Tibial nerve (tissue), 4 donors: ENCODE measurements at places on chromosomes 3 and 15. TPM values are rescaled to one million over a fixed set of nuclear protein-coding genes. Genes with fewer than 3 reads are reported as not detected.

DNA sequence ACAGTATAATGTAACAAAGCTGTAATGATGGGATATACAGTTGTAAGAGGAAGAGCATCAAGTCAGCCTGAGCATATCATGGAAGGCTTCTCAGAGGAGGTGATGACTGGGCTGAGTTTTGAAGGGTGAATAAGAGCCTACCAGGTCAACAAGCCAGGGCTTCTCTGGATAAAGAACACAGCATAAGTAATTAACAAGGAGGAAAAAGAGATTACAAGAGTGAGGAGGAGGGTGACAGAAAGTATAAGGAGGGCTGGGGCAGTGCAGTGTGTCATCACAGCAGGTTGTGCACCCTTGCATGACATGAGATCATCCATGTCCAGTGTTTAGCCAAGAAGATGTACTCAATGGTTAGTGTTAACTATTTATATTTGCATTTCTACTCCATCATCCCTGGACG is 16.9 kb upstream of the SPATA12 start:
- no peak overlapping the region for H3K4me3 ChIP-seq
- H3K36me3 ChIP-seq: no peaks in the 10 kb centered on the region
- no peaks in the 10 kb centered on the region for H3K4me1 ChIP-seq

- H3K27me3 ChIP-seq: no peaks in the 10 kb centered on the region
- no peak overlapping the region for H3K27ac ChIP-seq
- no peak overlapping the region for H3K4me3 ChIP-seq
- H3K36me3 ChIP-seq: no peaks in the 10 kb centered on the region
- no peaks in the 10 kb centered on the region for H3K4me1 ChIP-seq
- DNase-seq: no peak
These were observed 70.7 kb downstream of the SRGAP3 start for GRCh38 chr3:9178697-9179096.

- H3K36me3 ChIP-seq: no peaks in the 10 kb centered on the region
- DNase-seq: no peak
- H3K27me3 ChIP-seq: no peaks in the 10 kb centered on the region
- no peak overlapping the region for H3K4me3 ChIP-seq
These were observed 335.6 kb downstream of the NLGN1 start for GRCh38 chr3:173733029-173733652.

DNA sequence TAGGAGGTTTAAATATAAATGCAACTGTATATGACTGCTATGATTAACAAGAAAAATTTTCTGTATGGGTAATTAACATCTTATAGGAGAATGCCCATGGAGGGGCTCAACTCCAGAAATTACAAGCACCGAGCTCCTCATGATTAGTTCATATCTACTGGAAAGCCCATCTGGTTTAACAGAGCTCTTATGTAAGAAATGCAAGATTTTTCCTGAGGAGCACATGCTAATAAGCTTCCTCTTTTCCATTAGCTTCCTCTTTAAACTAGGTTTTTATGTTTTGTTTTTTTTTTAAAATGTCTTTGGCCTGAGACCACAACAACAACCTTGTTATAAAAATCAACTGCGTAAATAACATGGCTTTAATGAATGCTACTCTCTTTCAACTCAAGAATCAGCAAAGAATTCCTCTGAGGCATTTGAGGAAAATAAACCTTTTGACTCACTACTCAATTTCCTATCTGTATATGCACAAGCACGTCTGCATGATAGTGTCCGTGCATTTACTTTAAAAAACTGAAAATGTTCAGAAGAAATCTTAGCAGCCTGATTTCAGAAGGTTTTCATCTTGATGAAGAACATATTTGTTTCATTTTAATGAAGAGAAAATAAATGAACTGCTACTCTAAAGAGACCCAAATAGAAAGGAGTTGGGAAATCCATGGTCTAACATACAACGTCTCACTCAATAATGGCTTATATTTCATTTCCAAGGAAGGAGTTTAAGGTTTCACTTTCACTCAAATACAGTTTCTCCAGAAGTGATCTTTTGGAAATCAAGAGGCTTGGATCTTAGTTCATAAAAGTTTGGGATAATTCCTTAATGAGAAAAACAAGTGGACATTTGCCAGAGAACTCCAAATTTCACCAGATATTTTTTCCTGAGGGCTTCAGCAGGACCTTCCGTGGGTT is 180.8 kb downstream of the KCNAB1 start:
- H3K27me3 ChIP-seq: no peaks in the 10 kb centered on the region
- no peaks in the 10 kb centered on the region for H3K36me3 ChIP-seq
- H3K4me3 ChIP-seq: no peak overlapping the region

DNA sequence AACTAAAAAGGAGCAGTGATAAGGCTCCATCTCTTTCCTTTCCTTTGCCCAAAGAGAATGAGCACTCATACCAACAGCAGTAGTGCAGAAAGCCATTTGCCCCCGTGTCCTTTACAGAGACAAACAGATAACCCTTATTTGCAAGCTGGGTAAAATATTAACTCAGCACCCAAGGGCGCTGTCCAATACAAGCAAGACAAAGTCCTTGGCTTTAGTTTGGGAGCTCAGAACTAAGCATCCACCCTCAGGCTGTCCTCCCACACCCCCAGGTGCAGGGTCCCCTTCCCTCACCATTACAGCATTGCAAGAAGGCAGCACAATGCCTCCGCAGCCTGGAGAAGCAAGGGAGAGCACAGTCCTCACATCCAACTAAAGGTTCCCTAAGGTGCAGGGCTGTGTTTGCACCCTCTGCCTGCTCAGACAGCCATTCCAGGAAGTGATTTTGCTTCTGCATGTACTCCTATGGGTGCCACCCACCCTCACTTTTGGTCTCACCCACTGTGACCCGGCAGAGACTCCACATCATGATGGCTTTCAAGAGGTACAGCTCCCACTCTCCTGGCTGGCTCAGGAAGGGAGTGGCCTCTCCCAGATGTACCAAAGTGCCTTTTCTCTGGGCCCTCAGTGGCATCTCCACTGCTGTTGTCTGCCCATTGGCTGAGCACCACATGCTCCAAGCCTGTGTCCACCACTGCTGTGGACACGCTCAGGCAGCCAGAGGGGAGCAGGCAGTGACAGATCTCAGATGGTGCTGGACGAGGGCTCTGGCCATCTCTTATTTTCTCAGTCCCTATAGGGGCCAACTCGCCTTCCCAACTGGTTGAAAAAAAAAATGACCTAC is 34.1 kb upstream of the HES1 start:
- H3K4me1 ChIP-seq: no peaks in the 10 kb centered on the region
- H3K27me3 ChIP-seq: no peaks in the 10 kb centered on the region
- DNase-seq: no peak
- H3K4me3 ChIP-seq: no peak overlapping the region
- no peak overlapping the region for H3K27ac ChIP-seq

DNA sequence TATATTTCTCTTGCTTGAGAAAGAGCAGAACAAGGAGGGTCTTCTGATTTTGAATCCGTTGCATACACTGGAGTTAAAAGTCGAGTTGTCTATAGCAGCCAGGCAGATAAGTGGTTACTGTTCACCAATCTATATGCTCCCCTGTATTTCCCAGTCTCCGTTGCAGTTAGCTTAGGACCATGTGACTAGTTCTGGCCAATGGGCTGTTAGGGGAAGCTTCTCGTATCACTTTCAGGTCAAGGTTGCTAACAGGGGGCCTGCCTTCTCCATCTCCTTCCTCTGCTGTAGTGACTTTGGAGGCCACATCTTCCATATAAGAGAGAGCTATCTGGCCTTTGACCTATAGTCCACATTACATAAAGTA is 188.5 kb upstream of the KBTBD8 start:
- H3K4me1 ChIP-seq: no peaks in the 10 kb centered on the region
- no peak for DNase-seq
- no peak overlapping the region for H3K27ac ChIP-seq
- no peaks in the 10 kb centered on the region for H3K36me3 ChIP-seq

GRCh38 chr3:195263193-195263924 is 7.6 kb downstream of the XXYLT1 start:
- no peak overlapping the region for H3K4me3 ChIP-seq
- no peaks in the 10 kb centered on the region for H3K27me3 ChIP-seq
- H3K36me3 ChIP-seq: no peaks in the 10 kb centered on the region
- no peak for DNase-seq
- H3K27ac ChIP-seq: no peak overlapping the region

DNA sequence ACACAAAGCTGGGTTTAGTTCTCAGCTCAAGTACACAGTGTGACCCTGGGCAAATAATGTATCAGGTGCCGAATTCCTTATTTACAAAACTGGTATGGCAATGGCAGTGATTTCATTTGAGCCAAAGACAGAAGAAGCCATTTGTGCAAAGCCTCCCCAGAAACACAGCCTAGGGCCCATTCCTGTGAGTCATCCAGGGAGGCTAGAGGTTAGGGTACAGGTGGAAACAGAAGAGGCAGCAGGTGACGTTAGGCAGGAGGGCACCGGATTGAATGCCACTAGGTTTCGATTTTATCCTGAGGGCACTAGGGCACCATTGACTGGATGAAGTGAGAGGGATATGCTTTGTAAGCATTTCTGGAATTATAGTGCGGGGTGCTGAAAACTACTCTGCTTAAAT is 766.9 kb upstream of the NR2F2 start:
- peaks cover 5% of the 10 kb centered on the region for H3K4me1 ChIP-seq
- DNase-seq: no peak
- no peak overlapping the region for H3K27ac ChIP-seq
- H3K4me3 ChIP-seq: no peak overlapping the region

DNA sequence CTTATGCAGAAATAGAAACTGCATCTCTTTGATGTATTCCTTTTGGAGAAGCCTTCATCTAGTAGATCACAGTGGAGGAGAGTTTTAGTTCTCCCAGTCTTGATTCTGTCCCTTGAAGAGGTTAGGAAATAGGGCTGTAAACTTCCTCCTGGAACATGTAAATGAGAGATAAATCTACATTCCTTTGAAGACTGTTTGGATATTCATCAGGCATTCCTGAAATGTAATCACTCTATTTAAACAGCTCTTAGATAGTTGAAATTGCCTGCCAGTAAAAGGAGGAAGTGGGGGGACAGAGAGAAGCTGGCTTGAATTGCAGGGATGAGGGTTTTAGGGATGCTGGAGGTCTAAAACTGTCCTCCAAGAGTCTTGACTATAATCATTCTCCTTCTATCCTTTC is 254.3 kb upstream of the LRRC3B start:
- H3K4me3 ChIP-seq: no peak overlapping the region
- DNase-seq: no peak
- H3K4me1 ChIP-seq: no peaks in the 10 kb centered on the region

DNA sequence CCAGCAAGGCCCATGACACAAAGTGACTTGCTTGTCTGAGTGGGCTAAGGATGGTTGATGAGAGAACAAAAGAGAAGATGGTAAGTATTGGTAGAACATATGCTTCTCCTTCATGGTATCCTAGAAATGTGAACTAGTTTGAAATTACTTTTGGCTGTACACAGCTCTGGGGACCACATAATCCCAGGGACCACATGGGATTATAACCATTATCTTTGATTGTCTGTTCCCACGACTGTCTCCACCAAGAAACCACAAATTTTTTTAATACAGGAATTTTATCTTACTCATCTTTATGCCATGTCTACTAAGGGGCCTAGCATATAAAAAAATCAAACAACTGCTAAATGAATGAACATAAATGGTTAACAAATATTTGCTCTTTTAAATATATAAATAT is 155.3 kb upstream of the PRICKLE2 start:
- H3K27me3 ChIP-seq: no peaks in the 10 kb centered on the region
- no peaks in the 10 kb centered on the region for H3K36me3 ChIP-seq
- DNase-seq: no peak
- no peaks in the 10 kb centered on the region for H3K4me1 ChIP-seq
- H3K27ac ChIP-seq: no peak overlapping the region

GRCh38 chr3:177135841-177136492 is 61.3 kb downstream of the TBL1XR1 start:
- no peak overlapping the region for H3K4me3 ChIP-seq
- H3K27ac ChIP-seq: no peak overlapping the region
- H3K27me3 ChIP-seq: no peaks in the 10 kb centered on the region
- H3K4me1 ChIP-seq: peaks cover 4% of the 10 kb centered on the region
- no peak for DNase-seq

GRCh38 chr3:152609891-152610290 is 225.0 kb upstream of the P2RY1 start:
- no peak for DNase-seq
- no peaks in the 10 kb centered on the region for H3K4me1 ChIP-seq
- no peak overlapping the region for H3K4me3 ChIP-seq
- H3K36me3 ChIP-seq: no peaks in the 10 kb centered on the region
- H3K27me3 ChIP-seq: no peaks in the 10 kb centered on the region

GRCh38 chr15:75809986-75810750 is 33.1 kb upstream of the UBE2Q2 start:
- no peaks in the 10 kb centered on the region for H3K27me3 ChIP-seq
- H3K4me3 ChIP-seq: no peak overlapping the region
- DNase-seq: no peak

DNA sequence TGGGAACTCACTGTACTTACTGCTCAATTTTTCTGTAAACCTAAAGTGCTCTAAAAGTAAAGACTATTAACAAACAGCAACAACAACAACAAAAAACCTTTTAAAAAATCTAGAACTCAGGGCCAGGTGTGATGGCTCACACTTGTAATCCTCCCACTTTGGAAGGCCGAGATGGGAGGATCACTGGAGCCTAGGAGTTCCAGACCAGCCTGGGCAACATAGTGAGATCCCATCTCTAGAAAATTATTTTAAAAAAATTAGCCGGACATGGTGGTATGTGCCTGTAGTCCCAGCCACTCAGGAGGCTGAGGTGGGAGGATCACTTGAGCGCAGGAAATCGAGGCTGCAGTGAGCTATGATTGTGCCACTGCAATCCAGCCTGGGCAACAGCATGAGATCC is 161.8 kb downstream of the NUP210 start:
- no peaks in the 10 kb centered on the region for H3K27me3 ChIP-seq
- H3K36me3 ChIP-seq: no peaks in the 10 kb centered on the region
- DNase-seq: no peak
- no peak overlapping the region for H3K27ac ChIP-seq
- no peak overlapping the region for H3K4me3 ChIP-seq

GRCh38 chr3:177647876-177648275 is 450.6 kb upstream of the TBL1XR1 start:
- peaks cover 10% of the 10 kb centered on the region for H3K4me1 ChIP-seq
- no peak for DNase-seq
- H3K36me3 ChIP-seq: no peaks in the 10 kb centered on the region
- H3K27ac ChIP-seq: no peak overlapping the region
- no peaks in the 10 kb centered on the region for H3K27me3 ChIP-seq
- H3K4me3 ChIP-seq: no peak overlapping the region

- H3K27me3 ChIP-seq: no peaks in the 10 kb centered on the region
- H3K27ac ChIP-seq: no peak overlapping the region
- DNase-seq: no peak
- no peaks in the 10 kb centered on the region for H3K4me1 ChIP-seq
These were observed 57.1 kb downstream of the EPHB1 start for GRCh38 chr3:134852132-134852531.

DNA sequence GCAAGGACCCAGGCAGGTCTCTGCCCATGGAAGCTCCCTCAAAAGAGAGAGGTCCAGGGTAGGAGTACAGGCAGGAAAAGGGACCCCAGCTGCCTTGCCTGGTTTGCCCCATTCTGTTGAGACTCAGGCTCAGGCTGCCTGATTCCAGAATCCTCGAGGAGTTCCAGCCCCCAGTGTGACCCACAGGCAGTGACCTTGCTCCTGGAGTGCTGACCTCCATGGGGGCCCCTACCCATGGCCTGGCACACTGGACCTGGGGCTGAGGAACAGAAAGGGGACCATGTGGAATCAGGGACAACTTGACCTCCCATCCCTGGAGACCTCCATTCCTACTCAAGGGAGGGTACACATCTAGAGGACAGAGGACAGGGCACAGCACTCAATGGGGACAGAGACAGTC is 3.4 kb upstream of the SEMA3B start:
- H3K36me3 ChIP-seq: no peaks in the 10 kb centered on the region
- H3K4me1 ChIP-seq: peaks cover 54% of the 10 kb centered on the region
- no peaks in the 10 kb centered on the region for H3K27me3 ChIP-seq

The RARB gene
- 13.5 TPM for total RNA-seq

The IL12A gene
- 0.60 TPM for total RNA-seq

The LRRC2 gene
- total RNA-seq: 0.59 TPM

The LEKR1 gene
- total RNA-seq: 2.3 TPM

The KBTBD13 gene
- total RNA-seq: not detected

The CTXND1 gene
- total RNA-seq: 1.8 TPM

The PLA2G4D gene
- total RNA-seq: not detected
